ENCODE measurements at places on chromosomes 12 and 14.

GRCh38 chr14:104885973-104886689 lies 21.1 kb downstream of the CEP170B start:
- DNase-seq, result peak; percentile 18

- no peak for DNase-seq
Observed at GRCh38 chr12:39835517-39836489, 216.2 kb upstream of the ABCD2 start.

GRCh38 chr12:12714276-12715021 lies 2.7 kb upstream of the CDKN1B start:
- no peak for DNase-seq

DNA sequence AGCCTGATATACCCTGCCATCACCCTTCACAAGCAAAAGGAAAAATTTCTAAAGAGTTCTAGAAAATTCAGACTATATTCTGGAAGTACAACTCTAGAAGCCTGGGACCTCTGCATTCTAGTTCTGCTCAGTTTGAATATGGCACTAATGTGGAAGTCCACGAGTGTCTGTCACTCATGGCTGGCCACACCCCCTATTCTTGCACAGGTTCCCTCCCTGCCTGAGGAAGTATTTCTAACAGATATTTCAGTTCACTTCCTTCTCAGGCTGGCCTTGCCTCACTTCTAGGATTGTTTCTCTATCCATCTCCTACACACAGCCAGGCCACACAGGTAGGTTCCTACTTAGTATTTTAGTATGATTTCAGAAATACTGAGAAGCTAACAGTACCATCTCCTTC lies 67.4 kb downstream of the PHLDA1 start:
- no peak for DNase-seq

Data from omental fat pad (tissue), 4 donors.